ENCODE measurements at places on chromosomes 16 and 17.
A peak's percentile ranks its signal among the peaks of the same experiment; 100 is the strongest.

DNA sequence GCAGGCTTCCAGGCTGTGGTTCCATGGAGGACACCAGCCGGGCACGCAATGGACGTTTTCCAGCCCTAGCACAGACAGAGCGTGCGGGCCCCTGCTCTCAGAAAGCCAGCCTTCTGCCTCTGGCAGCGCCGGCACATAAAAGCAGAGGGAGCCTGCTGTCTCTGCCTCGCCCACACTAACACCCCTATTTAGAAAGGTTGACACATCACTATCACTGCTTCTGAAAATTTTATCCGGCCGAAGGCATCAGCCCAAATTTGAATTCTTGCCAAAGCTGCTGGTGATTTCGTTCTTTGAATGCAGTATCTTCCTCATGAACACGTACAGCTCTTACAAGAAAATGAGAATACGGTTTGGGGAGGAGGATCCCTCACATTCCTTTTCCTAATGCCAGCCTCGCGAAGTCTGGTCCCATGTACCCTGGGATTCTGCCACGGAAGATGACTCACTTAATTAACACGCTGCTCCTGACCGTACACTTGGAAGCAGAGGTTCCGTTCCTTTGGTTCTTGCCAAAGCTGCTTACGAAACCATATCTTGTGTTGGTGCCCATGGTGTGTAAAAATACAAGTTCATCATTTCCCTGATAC lies 1.3 kb upstream of the RAB11FIP3 start:
- DNase-seq, result no peak

DNA sequence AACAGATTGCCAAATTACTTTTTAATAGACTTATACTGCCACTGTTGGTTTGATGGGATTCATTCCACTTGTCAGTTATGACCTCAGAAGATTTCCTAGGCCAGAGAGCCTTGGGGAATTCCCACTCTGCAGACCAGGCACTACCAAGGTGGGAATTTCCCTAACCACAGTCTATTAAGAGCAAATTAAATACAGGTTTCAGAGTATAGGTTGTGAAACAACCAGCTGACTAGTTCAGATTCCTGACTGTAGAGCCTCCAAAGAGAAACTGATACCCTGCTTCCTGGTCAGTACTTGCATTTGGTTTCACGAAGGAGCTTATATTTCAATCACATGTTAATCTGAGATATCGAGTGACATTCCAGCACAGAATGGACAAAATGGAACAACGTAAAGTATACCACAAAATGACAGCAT lies 186.5 kb downstream of the STX8 start:
- no peak for DNase-seq

DNA sequence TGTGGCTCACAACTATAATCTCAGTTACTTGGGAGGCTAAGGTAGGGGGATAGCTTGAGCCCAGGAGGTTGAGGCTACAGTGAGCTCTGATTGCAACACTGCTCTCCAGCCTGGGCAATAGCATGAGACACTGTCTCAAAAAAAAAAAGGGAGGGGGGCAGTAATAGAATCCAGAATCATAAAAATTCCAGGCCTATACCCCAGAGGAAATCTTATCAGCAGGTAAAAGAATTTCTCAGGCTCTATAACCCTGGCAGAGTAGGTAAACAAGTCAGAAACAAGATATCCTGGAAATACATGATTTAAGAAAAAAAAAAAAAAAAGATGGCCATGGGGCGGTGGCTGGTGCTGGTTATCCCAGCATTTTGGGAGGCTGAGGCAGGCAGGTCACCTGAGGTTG lies 12.9 kb downstream of the SPAG9 start:
- DNase-seq, result no peak

DNA sequence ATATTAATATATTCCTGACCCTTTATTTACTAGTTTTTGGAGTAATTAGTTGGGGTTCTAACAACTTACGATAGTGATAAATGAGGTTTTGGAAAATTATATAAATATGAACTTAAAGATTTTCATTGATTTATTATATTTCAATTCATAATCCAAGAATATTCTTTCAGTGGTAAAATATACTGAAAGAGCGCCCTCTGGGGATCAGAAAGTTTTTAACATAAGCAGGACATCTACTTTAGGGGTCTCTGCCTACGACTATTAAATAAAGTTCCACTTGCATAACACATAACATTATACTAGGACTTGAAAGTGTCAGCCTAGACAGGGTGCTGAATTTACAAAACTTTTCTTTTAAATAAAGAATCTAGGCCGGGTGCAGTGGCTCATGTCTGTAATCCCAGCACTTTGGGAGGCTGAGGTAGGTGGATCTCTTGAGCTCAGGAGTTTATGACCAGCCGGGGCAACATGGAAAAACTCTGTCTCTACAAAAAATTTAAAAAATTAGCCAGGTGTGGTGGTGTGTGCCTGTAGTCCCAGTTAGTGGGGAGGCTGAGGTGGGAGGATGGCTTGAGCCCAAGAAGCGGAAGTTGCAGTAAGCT lies 15.6 kb downstream of the RFWD3 start:
- DNase-seq, result no peak

DNA sequence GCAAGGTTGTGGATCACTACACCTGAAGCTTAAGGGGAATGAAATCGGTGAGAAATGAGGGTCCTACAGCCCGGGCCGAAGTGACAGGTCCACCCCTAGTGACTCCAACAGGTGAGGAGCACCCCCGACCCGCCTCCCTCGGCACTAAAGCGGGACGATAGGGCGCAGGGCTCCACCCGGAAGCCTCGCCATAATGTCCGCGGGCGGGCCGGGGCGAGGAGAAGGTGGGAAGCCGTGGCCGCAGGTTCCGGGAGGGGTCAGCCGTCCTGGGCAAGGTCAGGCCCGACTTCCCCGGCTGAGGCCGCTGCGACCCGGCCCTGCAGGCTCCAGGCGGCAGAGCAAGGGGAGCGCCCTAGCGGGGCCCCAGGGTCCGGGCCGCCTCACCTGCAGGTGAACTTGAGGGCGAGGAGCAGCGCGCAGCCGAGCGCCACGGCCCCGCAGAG lies 543 bp downstream of the TXNDC11 start:
- DNase-seq, result peak; percentile 22

- no peak for DNase-seq
These were observed 26.0 kb upstream of the ZNF469 start for GRCh38 chr16:88356727-88357199.

- DNase-seq, result no peak
These were observed 1.7 kb upstream of the GJD3 start for GRCh38 chr17:40366076-40366860.

DNA sequence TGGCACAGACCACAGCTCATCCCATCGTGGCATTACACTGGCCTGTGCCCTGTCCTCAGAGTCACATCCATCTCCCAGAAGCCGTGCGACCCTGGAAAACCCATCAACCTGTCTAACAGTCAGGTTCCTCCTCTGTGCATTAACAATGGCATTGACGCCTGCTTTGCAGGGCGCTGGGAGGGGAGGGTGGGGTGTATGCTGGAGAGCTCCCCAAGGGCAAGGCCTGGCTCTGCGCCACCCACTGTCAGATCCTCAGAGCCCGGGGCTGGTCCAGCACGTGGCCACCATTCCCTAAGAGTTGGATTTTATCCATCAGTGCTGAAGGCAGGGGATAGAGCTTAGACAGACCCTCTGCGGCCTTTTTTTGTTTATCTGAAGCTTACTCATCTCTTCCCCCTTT lies 28.7 kb downstream of the NOS2 start:
- no peak for DNase-seq

- DNase-seq, result no peak
These were observed 984 bp downstream of the CENPV start for GRCh38 chr17:16352303-16352666.

DNA sequence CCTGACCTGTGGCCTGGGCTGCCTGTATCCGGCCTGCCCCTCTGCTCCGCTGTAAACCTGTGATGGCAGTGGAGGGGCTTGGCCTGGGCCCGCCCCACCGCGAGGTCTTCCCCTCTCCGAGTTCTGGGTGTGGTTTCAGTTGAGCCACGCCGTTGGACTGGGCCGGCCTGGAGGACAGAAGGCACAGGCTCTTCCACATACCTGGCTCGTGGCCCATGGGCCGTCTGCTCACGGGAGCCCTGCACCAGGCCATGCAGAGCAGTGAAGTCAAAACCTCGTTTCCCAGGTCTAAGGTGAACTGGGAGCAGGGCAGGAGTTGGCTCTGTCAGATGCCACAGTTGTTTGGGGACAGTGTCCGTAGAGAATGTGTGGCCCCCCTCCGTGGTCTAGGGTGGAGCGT lies 5.6 kb upstream of the RNPS1 start:
- no peak for DNase-seq

DNA sequence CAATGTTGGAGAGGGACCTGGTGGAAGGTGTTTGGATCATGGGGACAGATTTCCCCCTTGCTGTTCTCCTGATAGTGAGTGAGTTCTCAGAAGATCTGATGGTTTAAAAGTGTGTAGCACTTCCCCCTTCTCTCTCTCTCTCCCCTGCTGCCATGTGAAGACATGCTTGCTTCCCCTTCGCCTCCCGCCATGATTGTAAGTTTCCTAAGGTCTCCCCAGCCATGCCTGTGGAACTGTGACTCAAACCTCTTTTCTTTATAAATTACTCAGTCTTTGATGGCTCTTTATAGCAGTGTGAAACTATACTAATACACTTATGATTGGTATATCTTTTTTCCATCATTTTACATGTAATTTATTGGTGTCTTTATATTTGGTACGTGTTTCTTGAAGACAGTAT lies 13.4 kb downstream of the ADGRG5 start:
- DNase-seq, result no peak

DNA sequence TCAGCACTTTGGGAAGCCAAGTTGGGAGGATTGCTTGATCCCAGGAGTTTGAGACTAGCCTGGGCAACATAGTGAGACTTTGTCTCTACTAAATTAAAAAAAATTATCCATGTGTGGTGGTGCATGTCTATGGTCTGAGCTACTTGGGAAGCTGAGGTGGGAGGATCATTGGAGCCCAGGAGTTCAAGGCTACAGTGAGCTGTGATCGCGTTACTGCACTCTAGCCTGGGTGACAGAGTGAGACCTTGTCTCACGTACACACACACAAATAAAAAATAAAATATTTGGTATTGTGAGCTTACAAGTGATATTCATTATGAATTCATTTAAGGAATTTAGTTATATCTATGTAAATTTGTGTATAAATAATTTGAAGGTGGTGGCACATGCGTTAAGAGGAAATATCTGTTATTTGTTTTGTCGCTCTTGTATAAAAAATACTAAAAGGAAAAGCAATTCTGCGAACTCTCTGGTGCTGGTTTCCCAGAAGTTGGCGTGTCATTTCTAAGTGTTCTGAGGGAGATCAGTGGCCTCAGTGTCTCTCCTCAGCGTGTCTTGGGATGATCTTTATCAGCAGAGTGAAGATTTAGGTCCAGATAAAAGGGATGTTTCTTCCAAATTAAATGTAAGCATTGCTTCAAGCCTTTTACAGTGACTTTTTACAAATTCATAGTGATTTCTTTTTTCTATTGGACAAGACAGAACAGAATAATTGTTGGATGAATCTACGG lies 187.6 kb downstream of the FTO start:
- DNase-seq, result no peak

DNA sequence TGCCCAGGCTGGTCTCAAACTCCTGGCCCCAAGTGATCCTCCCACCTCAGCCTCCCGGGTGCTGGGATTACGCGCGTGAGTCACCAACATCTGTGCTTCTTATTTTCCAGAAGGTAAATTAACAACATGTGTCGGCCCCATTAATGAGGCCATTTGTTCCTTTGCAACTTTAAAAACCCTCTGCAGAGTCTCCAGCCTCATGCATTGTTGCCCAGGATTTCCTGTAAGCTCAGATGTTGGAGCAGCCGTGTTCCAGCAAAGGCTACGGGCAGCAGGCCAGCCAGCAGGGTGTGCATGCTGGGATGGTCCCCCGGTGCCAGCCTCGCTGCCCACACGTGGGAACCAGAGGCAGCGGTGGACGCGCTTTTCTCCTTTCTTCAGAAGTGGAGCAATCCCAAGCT lies 19.1 kb upstream of the HEXD start:
- no peak for DNase-seq

DNA sequence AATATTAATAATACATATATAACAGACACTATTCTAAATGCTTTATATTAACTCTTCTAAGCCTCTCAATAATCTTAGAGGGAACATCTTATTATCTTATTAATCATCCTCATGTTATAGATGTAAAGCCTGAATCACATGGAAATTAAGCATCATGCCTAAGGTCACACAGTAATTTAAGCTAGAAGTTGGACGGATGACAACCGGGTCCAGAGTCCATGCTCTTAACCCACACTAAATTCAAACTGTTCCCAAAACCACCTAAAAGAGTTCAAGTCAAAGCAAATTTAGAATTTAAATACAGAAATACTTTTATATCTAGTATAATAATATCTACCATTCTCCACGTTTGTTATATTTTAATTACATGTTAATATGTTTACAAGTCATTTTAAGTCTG lies 193.3 kb downstream of the CEP112 start:
- no peak for DNase-seq

DNA sequence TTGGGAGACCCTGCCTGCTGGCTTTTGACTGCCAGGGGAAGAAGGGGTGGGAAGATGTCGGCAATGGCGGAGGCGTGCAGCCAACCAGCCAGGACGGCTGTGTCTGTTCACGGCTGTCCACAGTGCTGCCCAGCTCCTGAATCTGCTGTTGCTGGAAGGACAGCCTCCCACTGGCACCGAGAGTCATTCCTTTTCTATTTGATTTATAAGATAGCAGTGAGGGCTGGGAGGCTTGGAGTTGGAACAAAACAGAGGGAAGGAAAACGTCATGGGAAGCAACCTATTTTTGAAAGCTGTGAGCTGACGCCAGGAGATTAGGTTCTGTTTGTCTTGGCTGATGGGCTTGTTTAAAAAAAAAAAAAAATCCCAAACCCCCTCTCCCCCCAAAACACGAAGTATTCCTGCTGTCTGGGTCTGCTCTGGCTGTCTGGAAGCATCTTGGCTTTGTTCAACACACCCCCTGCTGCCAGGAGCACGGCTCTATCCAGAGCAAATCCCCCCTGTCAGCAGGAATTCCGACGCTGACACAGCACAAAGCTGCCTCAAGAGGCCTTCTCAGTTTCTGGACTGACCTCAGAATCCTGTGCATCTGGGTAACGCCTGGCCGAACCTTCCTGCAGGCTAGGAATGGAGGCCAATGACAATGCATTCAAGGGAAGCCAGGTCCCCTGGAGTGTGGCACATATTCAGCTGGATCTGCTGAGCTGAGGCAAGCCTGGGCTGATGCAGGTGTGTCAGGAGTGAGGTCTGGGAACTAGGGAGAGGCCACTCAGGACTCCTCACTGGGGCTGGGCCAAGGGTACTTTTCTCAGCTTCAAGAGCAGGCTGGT lies 41.0 kb upstream of the SREBF1 start:
- no peak for DNase-seq

DNA sequence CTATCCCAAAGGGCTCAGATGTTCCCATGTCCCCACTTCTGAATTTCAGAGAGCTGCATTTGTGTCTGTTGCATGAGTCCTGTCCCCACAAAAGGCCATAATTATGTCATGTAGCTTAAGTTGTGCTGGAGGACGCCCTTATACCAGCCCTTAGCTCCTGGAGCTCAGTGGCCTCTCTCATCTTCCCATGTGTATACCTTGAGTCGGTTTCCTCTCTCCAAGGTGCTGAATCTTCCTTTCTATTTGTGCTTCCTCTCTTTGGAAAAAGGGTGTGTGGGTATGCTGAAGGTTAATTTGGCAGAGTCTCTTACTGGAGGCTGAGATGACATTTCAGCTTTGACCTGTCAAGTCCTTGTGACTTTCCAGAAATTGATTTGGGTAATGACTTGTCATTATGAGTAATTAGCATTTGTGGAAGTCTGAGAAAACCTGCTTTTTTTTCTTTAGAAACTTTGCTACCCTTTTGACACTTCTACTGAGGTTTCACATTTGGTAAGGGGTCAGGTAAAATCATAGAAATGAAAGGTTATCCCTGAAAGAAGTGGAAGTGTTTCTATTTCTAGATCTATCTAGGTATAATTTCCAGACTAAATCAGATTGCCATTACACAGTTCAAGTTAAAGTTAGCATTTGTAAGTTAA lies 185.4 kb downstream of the ABCC12 start:
- DNase-seq, result no peak

Data from activated CD4-positive, alpha-beta T cell treated with anti-CD3 and anti-CD28 coated beads, Interleukin-2, amount 50 U/mL, for 24 hours (primary cell).